ENCODE measurements at places on chromosomes 7 and 10.
A peak's percentile ranks its signal among the peaks of the same experiment; 100 is the strongest.

DNA sequence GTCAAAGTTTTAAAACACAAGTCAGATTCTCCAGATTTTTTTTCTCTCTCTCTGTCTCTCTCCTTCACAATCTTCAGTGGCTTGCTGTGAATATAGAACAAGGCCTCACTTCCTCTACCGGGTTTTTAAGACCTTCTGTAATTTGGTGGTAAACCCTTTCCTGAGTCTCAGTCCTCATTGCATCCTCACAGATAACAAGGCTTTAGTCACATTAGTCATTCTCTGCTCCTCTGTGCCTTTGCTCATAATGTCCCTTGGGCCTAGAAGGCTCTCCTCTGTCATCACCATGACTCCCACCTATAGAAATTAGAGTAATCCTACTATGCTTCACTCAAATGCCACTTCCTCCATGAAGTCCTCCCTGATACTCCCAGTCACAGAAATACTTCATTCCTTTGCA, 172.7 kb upstream of the HPS1 start:
- no peak for DNase-seq

- DNase-seq, result peak; percentile 0
Measured at GRCh38 chr10:95208702-95209391, 14.8 kb downstream of the ACSM6 start.

GRCh38 chr7:102925976-102926782, 13.4 kb downstream of the LRRC17 start:
- DNase-seq, result no peak

DNA sequence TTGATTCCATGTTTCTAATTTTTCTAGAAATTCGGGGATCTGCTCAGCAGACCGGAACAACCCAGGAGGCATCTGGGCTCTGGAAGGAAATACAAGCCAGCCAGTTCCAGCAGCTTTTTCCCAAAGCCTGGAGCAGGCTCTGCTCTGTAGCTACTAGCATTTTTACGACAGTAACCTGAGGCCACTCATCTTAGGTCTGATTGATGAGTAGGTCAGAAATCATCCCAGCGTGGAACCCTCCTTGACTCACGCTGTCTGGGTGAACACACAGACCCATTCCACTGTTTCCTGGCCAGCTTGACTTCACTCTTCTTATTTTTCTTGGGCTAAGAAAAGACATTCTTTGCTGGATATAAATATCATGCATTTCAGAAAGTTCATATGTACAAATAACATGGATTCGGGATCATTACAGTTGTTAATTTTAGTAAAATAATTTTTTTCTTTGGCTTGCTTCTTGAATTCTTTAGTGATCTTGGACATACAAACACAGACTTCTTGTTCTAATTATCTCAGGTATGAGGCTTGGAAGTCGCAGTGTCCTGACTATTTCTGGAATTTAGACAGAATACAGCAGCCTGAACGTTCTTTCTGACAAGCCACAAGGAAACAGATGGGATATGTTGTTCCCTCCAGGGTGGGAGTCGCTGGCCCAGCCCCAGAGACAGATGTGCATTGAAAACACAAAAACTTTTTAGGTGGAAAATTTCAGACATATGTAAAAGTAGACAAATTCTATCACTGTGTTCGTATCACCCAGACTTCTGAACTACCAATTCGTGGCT, 54.6 kb upstream of the PITRM1 start:
- no peak for DNase-seq

DNA sequence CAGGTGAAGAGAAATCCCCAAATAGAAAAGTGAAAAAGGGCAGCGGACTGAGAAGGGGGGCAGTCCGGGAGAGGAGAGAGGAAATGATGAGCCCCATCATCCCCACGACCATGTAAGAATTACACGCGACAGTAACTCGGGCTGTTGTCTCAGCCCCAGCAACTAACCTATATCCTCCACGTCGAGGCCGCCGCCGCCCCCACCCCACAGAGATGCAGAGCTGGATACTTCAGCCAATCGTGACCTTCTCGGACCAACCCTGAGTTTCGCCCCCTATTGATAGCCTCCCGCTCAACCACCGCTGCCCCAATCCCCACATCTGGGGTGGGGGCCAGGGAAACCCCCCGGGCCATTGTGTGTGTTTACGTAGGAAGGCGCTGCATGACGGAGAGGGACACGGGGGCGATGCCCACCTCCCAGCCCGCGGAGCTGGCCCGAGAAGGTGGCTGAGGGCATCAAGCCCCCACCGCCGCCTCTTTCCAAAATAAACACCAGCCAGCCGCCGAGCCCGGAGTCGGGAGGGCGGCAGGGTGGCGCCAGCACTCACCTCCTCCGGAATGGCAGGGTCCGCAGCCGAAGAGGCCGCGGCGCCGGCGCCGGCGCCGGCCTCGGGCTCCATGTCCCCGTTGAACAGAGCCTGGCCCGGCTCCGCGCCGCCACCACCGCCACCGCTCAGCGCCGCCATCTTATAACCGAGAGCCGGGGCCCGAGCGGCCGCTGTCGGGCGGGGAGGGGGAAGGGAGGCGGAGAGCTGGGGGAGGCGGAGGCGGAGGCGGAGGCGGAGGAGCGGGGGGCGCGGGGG, 509 bp downstream of the BRAF start:
- peak; percentile 41 for DNase-seq

DNA sequence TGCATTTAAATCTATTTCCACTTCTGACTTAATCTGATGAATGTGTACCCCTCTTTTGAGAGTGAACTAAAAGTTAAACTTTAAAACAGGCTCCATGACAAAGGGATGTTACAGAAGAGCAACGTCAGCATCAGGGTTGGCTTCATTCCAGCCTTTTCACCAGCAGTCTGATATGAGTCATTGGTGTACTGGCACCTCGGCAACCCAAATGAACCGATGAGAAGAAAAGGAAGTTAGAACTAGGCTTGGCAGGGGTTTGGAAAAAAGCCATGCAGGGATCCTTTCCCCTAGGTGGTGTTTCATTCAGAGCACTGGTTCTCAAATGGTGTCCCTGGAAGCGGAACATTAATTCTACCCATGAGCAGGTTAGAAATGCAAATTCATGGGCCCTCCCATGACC, 53.6 kb downstream of the SEC61G start:
- peak; percentile 0 for DNase-seq
